ENCODE measurements at places on chromosomes 5 and 9. TPM values are rescaled to one million over a fixed set of nuclear protein-coding genes. Genes with fewer than 3 reads are reported as not detected.

The SPINK13 gene
- not detected for total RNA-seq

The SLC6A18 gene
- not detected for total RNA-seq

The VCAN gene
- 45.0 TPM for total RNA-seq

The GRM6 gene
- not detected for total RNA-seq

The LRRC14B gene
- total RNA-seq: 38.1 TPM

The DNAJC25 gene
- total RNA-seq: 5.9 TPM

The PPP3R2 gene
- not detected for total RNA-seq

The BSPRY gene
- total RNA-seq: 2.3 TPM

The WWC1 gene
- total RNA-seq: 1.0 TPM

The SLC25A51 gene
- total RNA-seq: 29.4 TPM

The FAM53C gene
- total RNA-seq: 20.2 TPM

The ACSL6 gene
- 1.7 TPM for total RNA-seq

The RALGDS gene
- 18.5 TPM for total RNA-seq

The IFNK gene
- total RNA-seq: not detected

The ELAVL2 gene
- total RNA-seq: 0.32 TPM

The LRRC19 gene
- total RNA-seq: not detected

The TTC1 gene
- 107 TPM for total RNA-seq

The ENHO gene
- total RNA-seq: 1.6 TPM

The NR6A1 gene
- total RNA-seq: 0.85 TPM

The EIF4E1B gene
- total RNA-seq: not detected

The TTF1 gene
- 13.4 TPM for total RNA-seq

Measured in right cardiac atrium (tissue), 5 donors.